Suppressor macrophage treated with lipopolysaccharide for 4 hours (primary cell): ENCODE measurements at places on chromosomes 5 and 9.

DNA sequence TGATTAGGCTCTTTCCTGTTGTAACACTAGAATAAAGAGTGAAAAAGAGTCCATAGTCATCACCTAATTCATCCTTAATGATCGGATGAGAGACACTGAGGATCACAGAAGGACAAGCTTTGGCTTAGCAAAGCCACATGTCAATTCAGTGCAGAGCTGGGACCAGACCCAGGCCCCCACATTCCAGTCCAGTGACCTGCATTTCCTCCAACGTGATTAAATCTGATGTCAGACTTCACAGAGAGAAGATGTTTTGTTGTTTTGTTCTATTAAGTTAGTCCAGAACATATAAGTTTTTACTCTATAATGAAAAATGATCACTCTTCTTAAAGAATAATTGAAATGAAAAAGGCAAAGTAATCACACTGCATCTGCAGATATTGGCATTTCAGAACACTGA lies 377.9 kb upstream of the PAPPA start:
- no peak for DNase-seq

GRCh38 chr5:33725806-33726205 lies 166.0 kb downstream of the ADAMTS12 start:
- DNase-seq: no peak

DNA sequence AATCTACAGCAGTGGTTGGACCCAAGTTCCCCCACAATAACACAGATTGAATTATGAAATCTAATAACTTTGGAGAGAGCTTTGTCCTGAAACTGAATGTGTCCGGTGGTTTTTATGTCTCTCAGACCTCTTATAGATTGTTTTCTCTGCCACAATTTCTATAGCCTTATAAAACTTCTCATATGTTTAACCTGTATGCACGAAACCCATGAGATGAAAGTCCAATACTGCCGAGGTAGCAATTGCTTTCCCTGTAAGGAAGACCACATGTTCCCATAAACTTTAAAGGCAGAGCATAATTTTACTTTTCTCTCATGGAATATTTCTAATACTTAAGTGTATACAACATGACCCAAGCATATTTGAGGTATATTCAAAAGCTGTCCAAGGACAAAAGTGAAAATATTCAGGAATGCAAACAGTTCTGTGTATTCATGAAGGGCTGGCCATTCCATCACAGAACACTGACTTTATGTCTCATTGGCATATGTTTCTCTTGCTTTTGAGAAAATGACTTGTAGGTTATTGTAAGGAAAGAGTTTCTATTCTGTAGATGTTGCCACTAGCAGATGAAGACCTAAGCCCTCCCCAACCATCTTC lies 94.4 kb upstream of the TLE4 start:
- DNase-seq: no peak

- DNase-seq: no peak
Observed at GRCh38 chr5:14615365-14615764, 33.8 kb downstream of the OTULINL start.

- no peak for DNase-seq
Observed at GRCh38 chr9:95991326-95991725, 115.8 kb downstream of the ERCC6L2 start.

GRCh38 chr5:171705036-171705435 lies 80.6 kb upstream of the SMIM23 start:
- DNase-seq: no peak

DNA sequence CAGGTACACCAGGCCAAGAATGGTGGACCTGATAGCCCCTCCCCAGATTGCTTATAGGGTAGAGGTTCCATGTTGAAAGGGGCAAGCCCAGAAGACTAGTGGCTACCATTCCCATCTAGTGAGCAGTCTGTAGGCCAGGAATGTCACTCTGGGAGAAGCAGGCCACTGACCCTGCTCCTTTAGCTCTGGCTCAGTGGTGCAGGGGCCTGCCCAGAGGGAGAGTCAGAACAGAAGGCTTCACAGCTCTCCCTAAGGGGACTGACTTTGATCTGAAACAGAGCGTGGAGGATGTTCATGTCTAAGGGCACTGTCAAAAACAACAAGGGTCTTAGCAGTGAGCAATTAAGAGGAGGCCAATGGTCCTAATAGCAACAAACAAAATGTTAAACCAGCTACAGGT lies 81.7 kb downstream of the ZNF354C start:
- no peak for DNase-seq

GRCh38 chr9:76213751-76214150 lies 180.5 kb downstream of the RFK start:
- DNase-seq: no peak
